ENCODE measurements at places on chromosomes 13 and 19.
A peak's percentile ranks its signal among the peaks of the same experiment; 100 is the strongest.

DNA sequence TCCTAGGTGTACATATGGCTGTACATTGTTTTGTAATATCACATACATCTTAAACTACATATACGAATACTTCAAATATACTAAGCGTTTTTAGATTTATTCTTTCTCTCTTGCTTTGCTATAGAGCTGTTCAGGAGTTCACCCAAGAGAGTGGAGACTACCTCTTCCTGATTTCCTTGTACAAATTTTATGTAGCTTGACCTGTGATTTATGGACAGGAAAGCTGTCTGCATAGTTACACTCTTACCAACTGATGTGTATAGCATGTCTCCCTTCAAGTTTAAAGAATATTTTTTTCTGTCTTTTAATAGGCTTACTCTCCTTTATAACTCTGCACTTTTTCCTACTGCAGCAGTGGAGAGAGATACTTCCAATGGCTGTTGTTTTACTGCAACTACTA lies 428.7 kb downstream of the NDFIP2 start:
- no peak for DNase-seq

- no peak for DNase-seq
Measured at GRCh38 chr19:279231-279630, 12.0 kb downstream of the PLPP2 start.

DNA sequence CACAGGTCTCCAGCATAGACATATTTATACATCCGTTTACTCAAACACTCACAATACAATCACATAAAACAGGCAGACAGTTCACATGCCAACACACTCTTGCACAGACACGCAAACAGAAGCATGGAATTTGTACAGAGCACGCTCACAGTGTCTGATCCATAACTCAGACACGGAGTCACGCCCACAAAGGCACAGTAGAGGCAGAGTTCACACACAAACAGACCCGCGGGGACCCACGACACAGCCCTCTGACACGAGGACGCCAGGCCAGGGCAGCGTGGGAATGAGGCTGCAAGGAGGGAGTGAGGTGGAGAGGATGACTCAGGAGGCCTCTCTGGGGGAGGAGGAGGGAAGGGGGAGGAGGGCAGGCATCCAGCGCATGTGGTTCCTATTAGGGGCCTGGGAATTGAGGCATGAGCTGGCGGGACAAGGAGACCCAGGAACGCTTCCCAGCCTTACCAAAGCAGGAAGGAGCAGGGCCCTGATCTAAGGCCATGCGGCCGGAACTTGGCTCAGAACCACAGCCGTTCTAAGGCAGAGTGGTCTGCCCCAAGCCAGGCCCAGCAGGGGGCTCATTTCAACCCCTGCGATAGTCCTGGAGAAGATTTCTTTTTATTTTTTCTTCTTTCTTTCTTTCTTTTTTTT lies 9.1 kb upstream of the OLFM2 start:
- DNase-seq = peak; percentile 100

GRCh38 chr13:79647533-79647932 lies 166.6 kb downstream of the NDFIP2 start:
- DNase-seq = no peak

DNA sequence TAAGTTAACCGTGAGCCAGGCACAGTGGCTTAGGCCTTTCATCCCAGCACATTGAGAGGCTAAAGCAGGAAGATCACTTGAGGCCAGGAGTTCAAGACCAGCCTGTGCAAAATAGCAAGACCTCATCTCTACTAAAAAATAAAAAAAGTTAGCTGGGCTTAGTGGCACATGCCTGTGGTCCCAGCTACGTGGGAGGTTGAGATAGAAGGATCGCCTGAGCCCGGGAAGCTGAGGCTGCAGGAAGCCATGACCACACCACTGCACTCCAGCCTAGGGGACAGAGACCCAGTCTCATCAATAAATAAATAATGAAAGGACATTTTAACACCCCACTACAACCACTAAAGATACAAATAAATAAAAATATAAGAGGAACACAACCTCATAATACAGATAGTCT lies 21.6 kb downstream of the LSM14A start:
- no peak for DNase-seq

GRCh38 chr19:38251564-38252051 lies 4.6 kb downstream of the PPP1R14A start:
- DNase-seq = no peak

- no peak for DNase-seq
Measured at GRCh38 chr13:26011996-26012821, 39.6 kb downstream of the SHISA2 start.

- peak; percentile 96 for DNase-seq
Measured at GRCh38 chr13:59112221-59112718, 1051.5 kb downstream of the DIAPH3 start.

DNA sequence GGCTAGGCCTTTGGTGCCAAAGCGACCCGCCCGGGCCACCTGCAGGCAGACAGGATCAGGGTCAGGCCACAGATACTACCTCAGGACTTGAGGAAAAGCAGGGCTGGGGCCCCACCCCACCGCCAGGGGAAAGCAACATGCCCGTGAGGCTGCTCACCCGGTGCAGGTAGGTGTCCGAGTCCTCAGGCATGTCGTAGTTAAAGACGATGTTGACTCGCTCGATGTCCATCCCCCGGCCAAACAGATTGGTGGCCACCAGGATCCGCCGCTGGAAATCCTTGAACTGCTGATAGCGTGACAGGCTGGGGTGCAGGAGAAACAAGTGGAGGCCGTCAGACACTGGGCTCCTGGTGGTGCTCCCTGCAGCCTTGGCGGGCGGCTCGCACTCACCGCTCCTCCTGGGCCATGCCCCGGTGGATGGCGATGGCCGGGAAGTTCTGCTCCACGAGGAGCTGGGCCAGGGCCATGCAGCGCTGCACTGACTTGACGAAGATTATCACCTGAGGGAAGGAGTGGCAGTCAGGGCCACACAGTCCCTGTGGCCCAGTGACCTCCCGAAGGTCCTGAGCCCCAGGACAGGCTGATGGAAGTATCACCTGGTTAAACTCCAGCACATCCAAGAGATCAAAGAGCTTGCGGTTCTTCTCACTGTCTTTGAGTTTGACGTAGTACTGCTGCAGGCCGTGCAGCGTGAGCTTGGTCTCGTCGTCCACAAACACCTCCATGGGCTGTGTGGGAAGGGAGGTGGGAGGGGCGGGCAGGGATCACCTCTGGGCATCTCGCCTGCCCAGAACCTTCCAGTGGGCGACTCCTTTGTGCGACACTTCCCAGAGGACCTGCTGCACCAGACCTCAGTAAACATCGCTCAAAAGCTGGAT lies 9.8 kb downstream of the DDX39A start:
- no peak for DNase-seq

- peak; percentile 91 for DNase-seq
Measured at GRCh38 chr19:7159105-7159933, 89.8 kb downstream of the ZNF557 start.

DNA sequence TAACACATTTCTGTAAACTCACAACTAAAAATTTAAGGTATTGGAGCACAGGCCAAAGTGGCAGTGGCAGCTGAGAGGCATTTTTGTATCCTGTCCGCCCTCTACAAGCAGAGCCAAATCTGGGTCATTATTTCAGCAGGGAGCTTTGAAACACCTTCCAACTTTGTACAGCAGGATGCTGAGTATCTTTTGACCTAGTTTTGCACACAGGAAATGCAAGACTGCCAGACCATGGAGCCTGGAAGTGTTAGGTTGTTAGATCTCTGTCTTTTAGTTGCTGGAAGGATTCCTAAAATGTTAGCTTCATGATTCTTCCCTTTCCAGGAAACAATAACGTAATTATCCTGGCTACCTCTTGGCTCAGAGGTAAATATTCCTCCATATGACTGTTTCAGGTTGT lies 148.6 kb upstream of the ATXN8OS start:
- no peak for DNase-seq

DNA sequence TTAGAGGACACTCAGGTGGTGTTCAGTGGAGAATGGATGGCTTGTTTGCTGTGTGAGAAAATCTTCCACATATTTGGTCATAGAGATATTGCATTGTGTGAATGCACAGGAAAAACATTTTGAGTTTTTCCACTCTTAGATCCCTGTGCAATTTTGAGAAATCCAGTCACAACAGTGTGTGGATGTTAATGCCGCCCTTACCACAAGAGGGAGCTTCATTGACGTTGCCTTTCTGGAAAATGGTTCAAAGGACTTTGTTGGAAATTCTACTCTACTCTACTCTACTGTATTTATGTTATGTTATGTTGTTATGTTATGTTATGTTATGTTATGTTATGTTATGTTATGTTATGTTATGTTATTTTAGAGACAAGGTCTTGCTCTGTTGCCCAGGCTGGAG lies 13.4 kb downstream of the ZNF20 start:
- DNase-seq = peak; percentile 11

DNA sequence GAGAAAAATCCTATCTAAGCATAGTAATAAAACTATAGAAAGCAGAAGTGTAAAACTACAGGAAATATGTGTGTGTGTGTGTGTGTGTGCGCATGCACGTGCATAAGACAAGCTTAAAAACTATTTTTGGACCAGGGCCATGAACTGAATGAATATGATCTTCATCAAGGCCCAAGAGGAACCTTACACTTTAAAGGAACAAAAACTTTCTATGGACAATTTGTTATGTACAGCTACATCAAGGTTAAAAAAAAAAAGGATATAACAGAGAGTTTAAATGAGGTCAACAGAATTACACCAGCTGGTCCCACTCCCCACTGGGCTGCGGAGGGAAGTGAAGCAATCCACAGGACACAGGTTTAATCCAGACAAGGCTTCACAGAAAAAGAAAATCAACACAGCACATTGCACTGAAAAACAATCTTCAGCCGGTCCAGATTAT lies 151.1 kb downstream of the LHFPL6 start:
- DNase-seq = peak; percentile 37

DNA sequence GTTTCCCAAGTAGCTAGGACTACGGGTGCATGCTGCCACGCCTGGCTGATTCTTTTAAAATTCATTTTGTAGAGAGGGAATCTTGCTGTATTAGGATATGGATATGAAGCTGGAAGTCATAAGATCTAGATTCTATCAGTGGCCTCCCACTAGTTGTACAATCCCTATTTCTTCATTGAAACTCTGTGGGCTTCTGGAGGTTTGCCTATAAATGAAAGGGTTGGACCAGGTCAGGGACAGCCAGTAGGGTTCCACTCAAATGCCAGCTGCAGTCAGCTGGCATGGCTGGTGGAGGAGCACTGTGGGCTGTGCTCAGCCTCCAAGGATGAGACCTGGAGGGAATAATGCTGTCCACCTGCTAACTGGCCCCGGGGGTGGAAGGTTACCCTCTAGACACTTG lies 110.2 kb upstream of the GJB6 start:
- DNase-seq = no peak

DNA sequence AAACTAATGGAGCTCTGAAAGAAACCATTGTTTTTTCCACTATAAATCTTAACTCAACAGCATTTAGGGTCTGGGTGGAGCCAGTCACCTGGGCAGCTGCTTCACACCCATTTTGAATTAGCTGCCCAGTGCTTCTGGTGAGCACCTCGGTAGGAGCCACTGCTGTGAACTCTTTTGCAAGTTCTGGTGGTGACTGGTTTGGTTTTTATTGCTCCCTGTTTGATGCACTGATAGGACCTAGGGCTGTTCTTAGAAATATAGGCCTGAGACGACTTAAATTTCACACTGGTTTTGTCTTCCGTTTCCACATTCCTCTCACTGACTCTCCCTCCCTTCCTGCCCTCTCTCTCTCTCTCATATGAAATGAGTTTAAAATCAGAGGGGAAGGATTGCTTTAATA lies 103.9 kb downstream of the GGACT start:
- DNase-seq = no peak
